ENCODE measurements at places on chromosomes 2 and 18.

DNA sequence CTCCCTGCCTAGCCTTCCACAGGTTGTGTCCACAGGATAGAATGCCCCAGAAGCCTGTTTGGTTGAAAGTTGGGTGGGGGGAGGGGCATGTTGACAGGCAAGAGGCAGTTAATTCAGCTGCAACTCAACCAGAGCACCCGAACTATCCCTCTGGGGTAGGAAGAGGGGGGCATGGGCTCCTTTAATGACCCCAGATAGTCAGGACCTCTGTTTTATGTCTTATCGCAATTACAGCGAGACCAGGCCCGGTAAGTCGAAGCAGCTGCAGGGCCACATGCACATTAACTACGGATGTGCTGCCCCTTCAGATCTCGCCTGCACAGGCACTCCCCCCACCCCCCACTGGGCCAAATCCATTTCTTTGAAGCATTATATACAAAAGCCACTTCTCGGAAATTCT is 363.8 kb upstream of the HNRNPA3 start:
- DNase-seq = no peak

DNA sequence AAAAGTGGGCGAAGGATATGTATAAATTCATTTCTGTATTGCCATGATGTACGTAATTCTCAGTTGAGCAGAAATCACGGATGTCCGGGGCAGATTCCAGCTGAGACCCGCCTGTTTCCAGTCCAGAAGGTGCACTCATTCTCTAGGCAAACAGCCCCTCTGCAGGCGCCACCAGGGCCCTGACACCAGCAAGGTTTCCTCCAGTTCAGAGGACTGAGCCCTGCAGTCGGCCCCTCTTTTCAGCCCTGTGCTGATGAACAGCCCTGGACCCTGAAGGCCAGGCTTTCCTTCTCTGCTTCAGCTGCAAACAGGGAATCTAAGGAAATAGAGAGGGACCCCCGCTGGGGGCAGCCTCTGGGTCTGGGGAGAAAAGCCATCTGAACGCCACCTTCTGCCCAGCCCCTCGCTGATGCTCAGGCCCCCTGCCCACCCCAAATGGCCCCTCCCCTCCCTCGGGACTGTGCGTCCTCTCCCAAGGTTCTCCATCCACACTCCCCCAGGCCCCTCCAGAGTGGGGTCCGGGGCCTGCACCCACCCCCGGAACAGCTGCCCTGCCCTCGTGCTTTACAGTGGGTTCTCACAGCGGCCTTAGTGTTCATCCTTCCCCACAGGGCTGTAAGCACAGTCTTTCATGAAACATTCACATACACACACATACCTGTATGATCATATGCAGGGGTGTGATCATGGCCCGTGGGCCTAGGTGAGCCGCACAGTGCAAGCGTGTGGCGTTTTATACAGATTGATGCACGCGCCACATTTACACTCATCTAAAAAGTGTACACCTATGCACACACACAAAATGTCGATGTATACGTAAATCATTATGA is 12.1 kb downstream of the COPS9 start:
- DNase-seq = no peak

- no peak for DNase-seq
Observed at GRCh38 chr2:107738266-107738665, 88.4 kb upstream of the RGPD4 start.

GRCh38 chr2:18440141-18440661 is 120.3 kb downstream of the RDH14 start:
- DNase-seq = no peak

- DNase-seq = no peak
Observed at GRCh38 chr18:59744271-59744721, 47.1 kb upstream of the CCBE1 start.

DNA sequence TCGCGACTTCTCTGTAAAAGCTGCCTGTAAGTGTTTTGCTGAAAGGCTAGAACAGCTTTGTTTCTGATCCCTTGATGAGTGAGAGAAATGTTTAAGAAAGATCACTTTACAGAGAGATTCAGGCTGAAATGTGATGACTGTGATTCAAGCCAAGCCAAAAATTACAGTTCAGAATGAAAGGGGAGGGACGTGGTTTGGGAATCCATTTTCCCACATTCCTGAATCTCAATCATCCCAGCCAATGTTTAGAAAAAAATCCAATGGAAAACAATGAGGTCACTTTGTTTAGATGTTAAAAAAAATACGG is 416.7 kb downstream of the ARHGAP15 start:
- no peak for DNase-seq

DNA sequence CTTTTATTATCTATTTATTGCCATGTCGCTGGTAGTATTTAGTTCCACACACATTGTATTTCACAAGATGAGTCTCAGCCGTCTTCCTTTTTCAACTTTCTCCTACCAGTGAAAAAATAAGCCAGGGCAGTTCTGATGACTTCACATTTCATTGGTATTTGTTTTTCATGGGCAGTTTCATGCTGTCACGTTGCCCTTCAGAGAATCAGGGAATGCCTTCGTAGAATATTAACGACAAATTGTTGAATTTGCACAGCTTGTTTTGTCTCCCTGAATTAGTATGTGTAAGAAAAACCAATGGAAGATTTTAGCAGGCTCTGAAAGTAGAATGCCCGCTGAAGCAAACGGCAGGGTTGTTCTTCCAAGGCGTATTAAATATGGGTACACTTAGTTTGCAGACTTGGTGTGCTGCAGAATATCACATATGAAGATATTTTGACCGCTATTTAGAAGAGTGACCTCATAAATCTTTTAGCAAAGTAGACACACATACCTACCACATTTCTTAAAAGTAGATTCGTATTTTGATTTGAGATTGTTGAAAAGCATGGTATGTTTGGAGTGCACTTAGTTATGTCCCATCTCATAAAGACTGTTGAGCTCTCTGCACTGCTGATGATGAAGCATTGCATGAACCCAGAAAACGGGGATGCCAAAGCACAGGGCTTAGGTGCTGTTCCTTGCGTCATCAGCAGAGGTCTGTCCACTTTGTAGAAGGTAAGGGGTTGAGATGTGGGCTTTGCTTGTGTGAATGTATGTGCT is 2.9 kb downstream of the NEDD4L start:
- no peak for DNase-seq

DNA sequence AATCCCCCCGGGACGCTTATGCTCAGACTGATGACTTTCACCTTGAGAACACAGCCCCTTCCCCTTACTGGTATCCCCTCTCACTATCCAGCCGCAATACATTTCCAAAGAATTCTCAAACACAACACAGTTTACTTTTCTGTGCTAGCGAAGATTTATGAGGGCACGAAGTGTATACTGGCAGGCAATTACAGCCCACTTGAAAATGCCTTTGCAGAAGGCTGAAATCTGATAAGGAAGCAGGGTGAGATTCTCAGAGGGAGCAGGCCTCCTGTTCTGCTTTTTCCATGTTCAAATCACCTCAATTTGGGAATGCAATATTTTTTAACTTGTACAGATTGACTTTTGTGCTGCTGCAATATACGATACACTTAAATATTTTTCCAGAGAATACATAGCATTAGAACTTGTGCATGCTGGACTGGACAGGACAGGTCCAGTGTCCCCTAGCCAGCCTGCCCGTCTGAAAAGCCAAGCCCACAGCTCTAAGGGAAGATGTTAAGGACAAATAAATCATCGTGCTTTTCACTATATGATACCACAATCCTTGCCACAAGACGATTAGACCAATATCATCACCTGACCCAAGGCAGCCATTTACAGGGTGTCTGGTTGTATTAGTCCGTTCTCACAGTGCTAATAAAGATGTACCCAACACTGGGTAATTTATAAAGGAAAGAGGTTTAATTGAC is 262.1 kb downstream of the EPHA4 start:
- no peak for DNase-seq

DNA sequence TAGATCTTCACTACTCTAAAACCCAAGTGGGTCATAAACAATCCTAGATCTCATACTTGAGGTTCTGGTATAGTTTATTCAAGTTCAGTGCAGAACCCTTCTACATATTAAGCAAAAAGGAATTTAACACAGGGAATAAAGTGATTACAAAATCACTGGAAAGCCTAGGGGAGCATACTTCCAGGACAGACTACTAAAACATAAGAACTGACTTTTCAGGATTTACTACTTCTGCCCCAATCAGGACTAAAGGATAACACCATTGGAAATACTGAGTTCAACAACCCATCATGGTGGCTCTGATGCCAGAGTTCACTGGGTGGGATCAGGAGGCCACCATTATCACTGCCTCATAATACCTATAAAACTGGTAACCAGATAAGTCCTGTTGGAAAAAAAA is 123.6 kb downstream of the DNAH7 start:
- no peak for DNase-seq

DNA sequence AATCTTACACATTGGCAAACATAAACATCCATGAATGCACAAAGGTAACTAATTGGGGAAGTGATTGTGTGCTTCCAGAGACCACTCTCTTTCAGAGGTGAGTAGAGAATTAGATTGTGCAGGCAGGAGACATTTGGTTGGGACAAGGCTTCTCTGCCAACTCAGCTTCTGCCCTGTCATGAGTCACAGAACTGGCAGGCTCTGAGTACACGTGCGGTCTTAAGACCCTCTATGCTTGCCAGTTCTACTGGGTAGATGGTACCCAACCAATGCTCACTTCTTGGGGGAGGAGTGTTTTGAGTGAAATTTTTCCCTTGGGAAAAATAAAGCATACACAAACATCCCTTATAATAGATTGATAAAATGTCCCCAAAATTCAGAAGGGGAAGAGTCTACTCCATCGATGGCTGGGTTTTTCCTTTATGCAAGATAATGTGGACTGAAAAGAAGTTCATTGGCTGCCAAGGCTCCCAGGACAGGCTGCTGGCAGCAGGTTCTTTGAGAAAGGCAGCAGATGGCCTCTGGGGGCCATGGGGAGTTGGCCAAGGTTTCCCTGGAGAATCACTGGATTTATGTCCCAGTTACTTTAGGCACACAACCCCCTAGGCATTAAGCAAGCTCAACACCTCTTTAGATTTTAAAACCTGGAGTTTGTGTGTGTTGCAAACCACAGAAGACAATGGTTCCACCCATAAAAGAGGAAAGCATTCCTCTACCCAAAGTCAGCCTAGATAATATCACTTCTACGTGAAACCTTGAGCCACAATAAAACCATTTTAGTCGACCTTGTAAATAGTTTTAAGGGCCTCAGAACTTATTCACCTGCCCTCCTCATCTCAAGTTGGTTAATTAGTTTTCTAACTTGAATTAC is 417.0 kb downstream of the TXNL1 start:
- no peak for DNase-seq

DNA sequence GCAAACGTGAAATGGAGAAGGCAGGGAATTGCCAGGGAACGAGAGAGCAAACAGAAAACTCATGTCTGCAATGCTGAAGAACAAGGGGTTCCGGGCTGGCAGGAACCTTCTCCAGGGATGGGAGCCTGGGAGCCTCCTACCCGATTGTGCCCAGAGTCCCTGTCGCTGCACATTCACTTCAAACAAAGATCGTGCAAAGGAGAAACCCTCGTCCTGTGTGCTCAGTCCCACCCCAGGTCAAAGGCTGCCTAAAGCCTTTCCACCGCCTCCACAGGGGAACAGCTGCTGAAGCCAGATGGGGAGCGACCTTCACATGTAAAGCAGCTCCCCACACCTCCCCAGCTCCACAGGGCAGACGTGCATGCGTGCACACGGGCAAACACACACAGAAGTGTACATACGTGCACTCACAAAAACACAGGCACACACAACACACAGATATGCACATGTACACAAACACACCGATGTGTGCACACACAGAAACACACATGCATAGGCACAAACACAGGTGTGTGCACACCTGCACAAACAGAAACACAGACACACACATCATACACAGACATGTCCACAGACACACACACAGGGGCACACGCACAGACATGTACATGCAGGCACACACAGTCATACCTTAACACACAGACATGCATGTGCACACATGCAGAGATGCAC is 460.1 kb upstream of the SALL3 start:
- DNase-seq = no peak

- DNase-seq = no peak
Observed at GRCh38 chr2:203960811-203961210, 24.2 kb downstream of the ICOS start.

DNA sequence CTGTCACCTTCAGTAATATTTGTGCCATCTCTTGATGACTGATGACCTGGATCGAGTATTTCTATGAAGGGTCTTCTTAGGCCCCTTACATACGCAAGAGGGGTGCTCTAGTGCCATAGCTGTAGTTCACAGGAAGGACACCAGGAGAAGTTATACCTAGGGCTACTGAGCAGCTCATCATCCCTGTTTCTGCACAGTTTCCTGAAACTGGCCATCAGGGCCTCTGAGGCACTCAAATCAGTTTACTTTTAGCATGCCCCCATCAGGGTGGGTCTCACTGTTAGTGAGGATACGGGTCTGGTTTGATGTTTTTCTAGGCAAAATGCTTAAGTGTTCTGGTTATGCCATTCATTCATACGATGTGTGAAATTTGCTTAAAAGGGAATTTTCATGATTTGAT is 20.0 kb upstream of the FBLN7 start:
- no peak for DNase-seq

DNA sequence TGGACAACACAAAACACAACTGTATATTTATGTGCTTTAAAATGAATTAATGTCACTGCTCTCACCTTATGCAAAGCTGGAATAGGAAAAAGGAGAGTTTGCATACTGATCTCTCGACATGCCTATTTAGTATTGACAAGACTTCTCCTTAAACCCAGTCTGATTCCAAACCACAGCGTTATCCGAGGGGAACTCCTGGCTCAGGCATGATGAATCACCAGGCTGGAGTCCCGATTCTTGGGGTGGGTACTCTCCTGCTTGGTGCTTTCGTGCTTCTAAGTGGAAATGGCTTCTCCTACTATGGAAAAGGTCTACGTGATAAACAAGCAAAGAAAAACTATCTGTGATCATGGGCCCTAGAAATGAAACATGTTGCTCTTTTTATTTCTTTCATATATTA is 88.9 kb upstream of the SLC35G4 start:
- DNase-seq = no peak

GRCh38 chr2:218569661-218570500 is 1.2 kb downstream of the CNOT9 start:
- DNase-seq = no peak

DNA sequence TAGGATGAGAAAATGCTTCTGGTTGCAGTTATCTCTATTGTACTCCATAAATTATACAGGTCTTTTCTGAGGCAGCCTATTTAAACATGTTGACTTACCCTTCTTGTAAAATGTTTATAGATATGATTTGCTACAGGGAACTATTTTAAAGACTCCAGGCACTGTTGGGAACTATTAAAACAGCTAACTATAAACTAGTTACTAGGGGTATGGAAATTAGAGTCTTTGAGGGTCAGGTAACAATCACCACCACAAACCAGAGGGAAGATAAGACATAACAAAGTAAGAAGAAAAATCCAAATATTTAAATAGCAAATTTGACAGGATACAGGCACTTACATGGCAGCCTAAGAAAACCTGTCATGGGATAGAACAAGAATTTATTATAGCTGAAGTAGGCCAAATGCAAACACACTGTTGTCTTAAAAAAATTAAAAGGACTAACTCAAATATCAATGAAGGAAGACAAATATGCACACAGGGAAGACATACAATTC is 251.0 kb upstream of the CWC22 start:
- DNase-seq = no peak

GRCh38 chr2:235563056-235563910 is 69.4 kb downstream of the AGAP1 start:
- no peak for DNase-seq

GRCh38 chr2:118529908-118530599 is 317.4 kb downstream of the EN1 start:
- no peak for DNase-seq

- DNase-seq = no peak
Observed at GRCh38 chr2:227576110-227576509, 22.6 kb upstream of the SCYGR2 start.

GRCh38 chr18:27899893-27900292 is 277.0 kb downstream of the CDH2 start:
- no peak for DNase-seq

- no peak for DNase-seq
Observed at GRCh38 chr2:46525522-46526155, 46.3 kb downstream of the TMEM247 start.
